Osteoblast (primary cell): ENCODE measurements at places on chromosomes 7 and 10. TPM values are rescaled to one million over a fixed set of nuclear protein-coding genes. Genes with fewer than 3 reads are reported as not detected.
A peak's percentile ranks its signal among the peaks of the same experiment; 100 is the strongest.

Gene FAM13C
- 6.2 and 6.5 TPM in 2 replicates for total RNA-seq

Gene TMEM213
- total RNA-seq: not detected in 2 replicates

Gene CYP3A4
- total RNA-seq: not detected in 2 replicates

GRCh38 chr10:4246881-4247358 is 461.9 kb upstream of the KLF6 start:
- no peaks in the 10 kb centered on the region for H3K36me3 ChIP-seq
- DNase-seq: peak; percentile 88
- no peaks in the 10 kb centered on the region for H3K27me3 ChIP-seq
- H3K4me3 ChIP-seq: peak overlapping the region; percentile 49
- H3K27ac ChIP-seq: peak overlapping the region; percentile 100

GRCh38 chr10:131816941-131817700 is 83.7 kb upstream of the PPP2R2D start:
- no peaks in the 10 kb centered on the region for H3K27me3 ChIP-seq
- H3K27ac ChIP-seq: no peak overlapping the region
- no peak overlapping the region for H3K4me3 ChIP-seq
- no peaks in the 10 kb centered on the region for H3K4me1 ChIP-seq

GRCh38 chr10:117137031-117137910 is 799 bp downstream of the VAX1 start:
- DNase-seq: peak; percentile 93
- peaks cover 92% of the 10 kb centered on the region for H3K27me3 ChIP-seq
- no peaks in the 10 kb centered on the region for H3K4me1 ChIP-seq
- H3K27ac ChIP-seq: no peak overlapping the region

DNA sequence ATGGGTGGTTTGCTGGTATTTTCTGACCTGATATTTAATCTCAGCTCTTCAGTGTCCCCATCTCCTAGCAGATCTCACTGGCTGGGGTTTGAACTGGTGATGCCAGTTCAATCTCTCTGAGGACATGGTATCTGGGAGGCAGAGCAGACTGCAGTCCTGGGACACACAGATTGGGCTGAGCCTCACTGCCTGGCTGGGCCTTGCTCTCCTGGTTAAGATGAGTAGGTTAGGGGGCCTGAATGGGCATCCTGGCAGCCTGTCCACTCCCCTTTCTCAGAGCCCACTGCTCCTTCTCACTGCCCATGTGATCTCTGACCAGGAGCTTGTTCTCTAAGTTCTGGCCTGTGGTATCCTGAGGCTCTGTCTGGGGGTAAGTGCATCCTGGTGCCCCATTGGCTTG is 363.4 kb downstream of the GLRX3 start:
- no peaks in the 10 kb centered on the region for H3K4me1 ChIP-seq
- DNase-seq: no peak
- no peak overlapping the region for H3K27ac ChIP-seq
